ENCODE measurements at places on chromosomes 7 and 10.

DNA sequence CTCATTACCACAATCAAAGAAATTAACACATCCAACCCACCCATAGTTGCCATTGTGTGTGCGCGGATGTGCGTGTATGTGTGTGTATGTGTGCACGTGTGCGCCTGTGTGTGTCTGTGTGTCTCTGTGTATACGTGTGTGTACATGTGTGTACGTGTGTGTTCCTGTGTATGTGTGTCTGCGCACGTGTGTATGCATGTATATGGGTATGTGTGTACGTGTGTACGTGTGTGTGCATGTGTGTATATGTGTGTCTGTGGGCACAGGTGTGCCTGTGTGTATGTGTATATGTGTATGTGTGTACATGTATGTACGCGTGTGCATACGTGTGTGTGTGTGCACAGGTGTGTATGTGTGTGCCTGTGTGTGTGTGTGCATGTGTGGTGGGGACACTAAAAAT is 48.9 kb downstream of the EGFR start:
- no peak for DNase-seq

GRCh38 chr7:25696571-25696970 is 455.4 kb upstream of the NFE2L3 start:
- DNase-seq: no peak

DNA sequence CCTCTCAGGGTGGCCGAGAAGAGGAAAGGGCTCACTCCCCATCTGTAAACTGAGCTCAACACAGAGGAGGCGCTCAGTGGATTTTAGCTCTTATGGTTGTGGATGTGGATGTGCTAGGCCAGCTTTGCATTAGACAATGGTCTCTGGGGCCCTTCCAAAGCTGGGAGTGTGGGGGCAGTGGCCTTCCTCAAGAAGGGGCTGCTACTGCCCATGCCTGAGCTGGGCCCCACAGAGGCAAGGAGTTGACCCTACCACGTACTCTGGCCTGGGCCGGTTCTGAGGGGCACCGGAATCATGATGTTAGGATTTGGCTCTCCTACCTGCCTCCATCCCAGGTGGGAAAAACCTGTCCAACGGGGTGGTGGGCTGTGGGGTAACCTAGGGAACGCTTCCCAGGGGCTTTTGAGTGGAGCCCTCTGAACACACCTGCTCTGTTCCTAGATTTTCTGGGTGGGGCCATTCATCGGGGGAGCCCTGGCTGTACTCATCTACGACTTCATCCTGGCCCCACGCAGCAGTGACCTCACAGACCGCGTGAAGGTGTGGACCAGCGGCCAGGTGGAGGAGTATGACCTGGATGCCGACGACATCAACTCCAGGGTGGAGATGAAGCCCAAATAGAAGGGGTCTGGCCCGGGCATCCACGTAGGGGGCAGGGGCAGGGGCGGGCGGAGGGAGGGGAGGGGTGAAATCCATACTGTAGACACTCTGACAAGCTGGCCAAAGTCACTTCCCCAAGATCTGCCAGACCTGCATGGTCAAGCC is 11.5 kb downstream of the AQP1 start:
- DNase-seq: no peak

GRCh38 chr10:126369125-126369710 is 19.1 kb downstream of the ADAM12 start:
- DNase-seq: no peak

- no peak for DNase-seq
These were observed 27.2 kb downstream of the ADCYAP1R1 start for GRCh38 chr7:31079126-31079823.

GRCh38 chr7:99562114-99562784 is 3.8 kb downstream of the ZNF655 start:
- DNase-seq: no peak

- DNase-seq: no peak
These were observed 128.7 kb downstream of the ELAPOR2 start for GRCh38 chr7:86930554-86931307.

- no peak for DNase-seq
These were observed 2.0 kb downstream of the PAOX start for GRCh38 chr10:133381036-133381435.

- no peak for DNase-seq
These were observed 150.9 kb downstream of the MBL2 start for GRCh38 chr10:52621635-52622079.

GRCh38 chr7:23347033-23347681 is 48.0 kb downstream of the MALSU1 start:
- no peak for DNase-seq

DNA sequence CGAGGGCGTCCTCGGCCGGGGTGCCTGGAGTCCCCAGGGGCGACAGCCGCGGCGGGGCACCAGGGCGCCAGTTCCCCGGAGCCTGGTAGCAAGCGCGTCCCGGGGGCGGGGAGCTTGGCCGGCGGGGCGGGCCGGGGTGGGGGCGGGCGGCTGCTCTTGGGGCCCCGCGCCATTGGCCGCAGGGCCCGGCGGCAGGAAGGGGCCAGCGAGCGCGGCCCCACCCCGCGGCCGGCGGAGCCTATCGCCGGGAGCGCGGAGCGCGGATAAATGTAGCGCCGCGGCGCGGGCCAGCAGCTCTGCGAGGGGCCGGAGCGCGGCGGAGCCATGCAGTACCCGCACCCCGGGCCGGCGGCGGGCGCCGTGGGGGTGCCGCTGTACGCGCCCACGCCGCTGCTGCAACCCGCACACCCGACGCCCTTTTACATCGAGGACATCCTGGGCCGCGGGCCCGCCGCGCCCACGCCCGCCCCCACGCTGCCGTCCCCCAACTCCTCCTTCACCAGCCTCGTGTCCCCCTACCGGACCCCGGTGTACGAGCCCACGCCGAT is at the start of gene HHEX:
TSS of gene HHEX (plus strand) at position 293 of the 548 bp plus-strand sequence. CDS start at position 325, 32 bp downstream.
- DNase-seq: no peak

Data from stimulated activated CD8-positive, alpha-beta memory T cell treated with anti-CD3 and anti-CD28 coated beads, Interleukin-15, amount 100 ng/mL, for 1 hour (primary cell).